OCI-LY7 (cell line): ENCODE measurements at places on chromosomes 16 and 17. TPM values are rescaled to one million over a fixed set of nuclear protein-coding genes. Genes with fewer than 3 reads are reported as not detected.

TSNAXIP1 gene
- 0.68 and 0.91 TPM in 2 replicates for total RNA-seq

NOB1 gene
- total RNA-seq = 62.2 and 68.7 TPM in 2 replicates

C16orf86 gene
- 6.8 and 7.8 TPM in 2 replicates for total RNA-seq

GRCh38 chr16:8849411-8850011 lies 19.3 kb downstream of the CARHSP1 start:
- DNase-seq = no peak

DNA sequence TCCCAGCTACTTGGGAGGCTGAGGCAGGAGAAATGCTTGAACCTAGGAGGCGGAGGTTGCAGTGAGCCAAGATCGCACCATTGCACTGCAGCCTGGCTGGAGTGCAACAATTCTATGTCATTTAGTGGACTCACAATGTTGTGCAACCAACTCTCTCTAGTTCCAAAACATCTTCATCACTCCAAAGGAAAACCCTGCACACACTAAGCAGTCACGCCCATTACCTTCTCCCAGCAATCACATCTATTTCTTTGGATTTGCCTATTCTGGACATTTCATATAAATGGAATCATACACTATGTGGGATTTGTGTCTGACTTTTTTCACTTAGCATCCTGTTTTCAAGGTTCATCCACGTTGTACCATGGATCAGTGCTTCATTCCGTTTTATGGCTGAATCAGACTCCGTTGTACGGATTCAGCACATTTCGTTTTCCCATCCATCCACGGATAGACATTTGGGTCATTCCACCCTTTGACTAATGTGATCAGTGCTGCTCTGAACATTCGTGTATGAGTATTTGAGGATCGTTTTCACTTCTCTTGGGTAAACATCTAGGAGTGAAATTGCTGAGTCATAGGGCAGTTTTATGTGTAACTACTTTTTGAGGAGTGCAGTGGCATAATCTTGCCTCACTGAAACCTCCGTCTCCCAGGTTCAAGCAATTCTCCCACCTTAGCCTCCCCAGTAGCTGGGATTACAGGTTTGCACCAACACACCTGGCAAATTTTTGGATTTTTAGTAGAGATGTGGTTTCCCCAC lies 45.4 kb upstream of the EMP2 start:
- no peak for DNase-seq

GRCh38 chr16:35868630-35869029 lies 2409.2 kb downstream of the TP53TG3F start:
- no peak for DNase-seq

- no peak for DNase-seq
Observed at GRCh38 chr16:83441517-83441916, 366.3 kb upstream of the HSBP1 start.
